Fibroblast of skin of scalp (primary cell): ENCODE measurements at places on chromosomes 1 and 21.

DNA sequence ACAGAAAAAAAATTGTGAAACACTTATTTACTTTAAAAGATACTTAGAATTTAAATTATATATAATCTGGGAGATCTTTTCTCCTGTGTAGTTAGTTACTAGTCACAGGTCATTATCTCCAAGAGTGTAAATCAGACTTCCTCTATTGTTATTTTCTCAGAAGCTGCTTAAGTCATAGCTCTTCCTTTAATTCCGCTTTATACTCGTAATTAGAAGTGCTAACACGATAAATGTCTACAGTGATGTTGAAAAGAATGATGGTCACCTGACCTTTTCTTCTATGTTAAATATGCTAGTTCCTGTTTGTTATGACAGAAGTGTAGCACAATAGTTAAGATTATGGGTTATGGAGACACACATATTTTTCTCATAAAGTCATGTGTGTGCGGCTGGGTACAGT lies 123.6 kb downstream of the TGFB2 start:
- no peak for DNase-seq

GRCh38 chr1:13781907-13782633 lies 82.1 kb downstream of the PRDM2 start:
- DNase-seq: peak; percentile 75

DNA sequence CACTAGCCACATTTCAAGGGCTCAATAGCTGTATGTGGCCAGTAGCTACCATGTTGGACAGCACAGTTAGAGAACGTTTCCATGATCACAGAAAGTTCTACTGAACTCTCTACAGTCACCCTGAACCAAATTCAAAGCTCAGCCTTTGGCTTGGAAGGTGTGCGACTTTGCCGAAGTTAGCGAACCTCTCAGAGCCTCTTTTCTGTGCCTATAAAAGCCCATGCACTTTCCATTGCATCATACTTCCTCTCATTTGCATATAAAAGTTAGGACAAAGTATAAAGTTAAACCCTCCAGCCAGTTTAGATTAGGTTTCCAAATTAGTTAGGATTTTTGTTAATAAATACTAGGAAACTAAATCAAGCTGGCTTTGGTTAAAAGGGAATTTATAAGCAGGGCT lies 4.7 kb upstream of the SLC1A7 start:
- DNase-seq: no peak

DNA sequence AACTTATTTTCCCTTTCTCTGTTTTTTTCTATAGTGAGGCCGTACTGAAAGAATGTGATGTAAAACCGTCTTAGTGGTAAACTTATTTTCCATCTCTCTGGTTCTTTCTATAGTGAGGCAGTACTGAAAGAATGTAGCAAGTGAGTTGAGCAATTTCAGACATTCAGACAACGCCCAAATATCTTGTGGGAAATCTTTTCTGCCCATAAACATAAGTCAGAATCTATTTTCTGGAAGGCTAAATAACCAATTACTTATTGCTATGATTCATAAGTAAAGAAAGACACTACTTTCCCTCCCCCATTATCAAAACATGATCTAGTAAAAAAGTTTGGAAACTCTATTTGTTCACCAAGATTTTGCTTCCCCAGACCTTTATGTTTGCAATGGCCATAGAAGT lies 18.8 kb upstream of the SCCPDH start:
- peak; percentile 97 for DNase-seq

- DNase-seq: no peak
These were observed 4.4 kb downstream of the KRTAP26-1 start for GRCh38 chr21:30315701-30316100.

- no peak for DNase-seq
These were observed 8.7 kb upstream of the PPP1R15B start for GRCh38 chr1:204420039-204421004.

GRCh38 chr1:62391369-62391971 lies 45.4 kb upstream of the USP1 start:
- no peak for DNase-seq

DNA sequence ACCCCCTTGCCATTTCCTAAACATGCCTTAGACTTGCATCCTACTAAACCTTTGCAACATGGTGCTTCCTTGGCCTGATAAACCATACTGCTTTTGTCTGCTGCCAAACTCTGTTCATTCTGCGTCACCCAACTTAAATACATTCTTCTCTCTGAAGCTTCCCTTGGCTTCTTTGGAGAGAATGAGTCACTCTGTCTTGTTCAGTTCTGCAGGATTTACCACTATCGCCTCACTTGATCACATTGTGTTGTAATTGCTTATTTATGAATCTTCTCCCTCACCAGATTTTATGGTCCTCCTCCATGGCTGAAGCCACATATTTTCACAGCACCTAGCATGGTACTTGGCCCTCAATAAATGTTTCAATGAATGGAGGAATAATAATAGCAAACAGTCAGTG lies 21.7 kb upstream of the TUT4 start:
- peak; percentile 72 for DNase-seq

GRCh38 chr1:36125129-36125991 lies at the start of gene COL8A2:
TSS of gene COL8A2 (minus strand) at chr1:36125222. CDS start at chr1:36100242, 24,980 bp downstream.
- DNase-seq: no peak

DNA sequence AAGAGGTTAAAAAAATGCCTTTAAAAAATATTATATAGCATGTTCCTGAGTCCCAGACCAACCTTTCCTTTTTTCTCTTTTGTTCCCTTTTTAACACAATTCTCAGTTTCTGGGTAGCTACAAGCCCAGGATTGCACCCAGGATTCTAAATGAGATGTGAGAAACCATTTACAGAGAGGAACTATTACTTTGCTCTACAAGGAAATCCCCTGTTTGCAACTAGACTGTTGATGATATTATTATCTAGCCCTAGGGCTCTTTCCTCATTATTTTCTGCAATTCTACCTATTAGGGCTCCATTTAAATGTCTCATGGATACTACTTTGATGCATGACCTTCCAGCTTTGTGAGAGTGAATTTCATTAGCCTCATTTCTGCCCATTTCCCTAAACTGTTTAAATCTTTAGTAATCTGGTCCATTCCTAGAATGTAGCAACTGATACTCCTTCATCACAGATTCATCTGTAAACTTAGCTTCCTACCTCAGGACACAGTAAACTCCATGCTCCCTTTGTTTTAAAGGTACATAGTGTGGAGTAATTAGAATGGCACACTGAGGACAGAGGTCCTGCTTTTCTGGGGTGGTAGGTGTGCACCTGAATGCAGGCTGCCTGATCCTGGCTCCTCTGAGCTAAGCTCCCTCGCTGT lies 7.1 kb upstream of the KIF14 start:
- DNase-seq: no peak

DNA sequence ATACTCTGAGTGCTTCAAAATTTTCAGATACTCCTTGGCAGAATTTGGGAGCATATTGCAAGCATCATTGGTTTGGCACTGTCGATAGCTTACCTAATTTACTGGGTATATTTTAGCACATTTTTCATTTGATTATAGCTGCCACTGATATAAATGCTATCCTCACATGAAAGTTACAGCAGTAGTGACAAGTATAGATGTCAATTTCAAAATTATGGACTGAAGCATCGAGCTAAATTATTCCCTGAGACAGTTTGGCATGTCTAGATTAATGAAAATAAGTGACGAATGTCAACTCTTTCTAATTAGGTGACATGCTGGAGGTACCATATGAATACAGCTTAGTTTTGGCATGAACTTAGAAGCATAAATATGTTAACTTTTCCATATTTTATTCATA lies 83.1 kb downstream of the LRRC7 start:
- DNase-seq: no peak

GRCh38 chr1:54410359-54410758 lies 4.2 kb upstream of the SSBP3 start:
- DNase-seq: no peak

DNA sequence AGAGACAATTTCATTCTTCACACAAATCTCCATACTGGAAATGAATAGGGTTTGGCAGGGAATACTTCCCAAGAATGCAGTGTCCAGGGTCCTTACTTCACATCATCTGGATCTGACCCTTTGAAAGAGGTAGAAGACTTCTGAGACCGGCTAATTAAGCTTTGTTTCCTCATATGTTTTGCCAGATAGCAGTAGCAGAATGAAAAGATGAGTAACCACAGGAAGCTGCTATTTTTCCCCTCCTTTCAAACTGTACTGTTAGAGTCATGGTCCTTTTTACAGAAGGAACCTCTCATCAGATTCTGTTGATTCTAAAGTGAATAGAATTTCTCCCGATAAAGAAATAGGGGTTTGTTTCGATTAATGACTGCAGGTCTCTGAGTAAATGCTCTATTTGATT lies 1.4 kb upstream of the OLFML3 start:
- DNase-seq: no peak

- DNase-seq: peak; percentile 83
These were observed 4.6 kb downstream of the LPGAT1 start for GRCh38 chr1:211825980-211826379.

GRCh38 chr1:119080586-119080985 lies 59.9 kb downstream of the WARS2 start:
- DNase-seq: peak; percentile 99

DNA sequence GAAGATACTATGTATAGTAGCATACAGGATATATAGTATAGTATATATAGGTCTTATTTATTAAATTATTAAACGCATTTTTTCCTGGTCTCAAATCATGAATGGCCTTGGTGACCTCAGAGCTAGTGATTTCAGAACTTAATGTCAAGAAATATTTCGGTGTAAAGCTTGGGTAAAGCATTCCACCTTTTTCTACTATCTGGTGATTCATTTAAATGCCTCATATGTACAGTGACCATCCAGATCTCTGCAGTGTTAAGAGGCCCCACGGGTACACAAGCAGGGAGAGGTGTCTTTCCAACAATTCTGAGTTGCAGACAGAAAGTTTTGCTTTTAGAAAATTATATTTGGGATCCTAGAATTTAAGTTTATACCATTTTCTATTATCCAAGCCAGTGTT lies 626.5 kb downstream of the PTPRC start:
- no peak for DNase-seq

- DNase-seq: no peak
These were observed 5.9 kb upstream of the VCAM1 start for GRCh38 chr1:100713626-100714025.

DNA sequence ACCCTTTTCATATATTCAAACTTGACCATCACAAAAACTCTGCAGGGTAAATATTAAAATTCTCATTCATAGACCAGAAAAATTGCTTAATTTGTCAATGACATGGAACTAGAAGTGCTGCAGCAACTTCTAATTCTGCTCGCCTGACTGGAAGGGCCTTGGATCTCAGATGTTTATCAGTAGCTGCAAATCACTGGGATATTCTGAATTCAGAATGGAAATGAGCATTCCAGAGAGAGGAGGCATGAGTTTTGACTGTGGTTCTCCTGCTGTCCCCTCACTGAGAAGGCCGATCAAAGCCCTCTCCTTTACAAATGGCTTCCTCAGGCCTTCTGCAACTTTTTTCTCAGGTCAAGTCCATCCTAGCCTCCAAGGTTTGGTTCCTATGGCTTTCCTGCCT lies 171.3 kb upstream of the FAM78B start:
- no peak for DNase-seq

- no peak for DNase-seq
These were observed 9.3 kb downstream of the TCP10L start for GRCh38 chr21:32576011-32576410.

- DNase-seq: peak; percentile 55
These were observed 207.1 kb downstream of the AKT3 start for GRCh38 chr1:243642936-243643335.

DNA sequence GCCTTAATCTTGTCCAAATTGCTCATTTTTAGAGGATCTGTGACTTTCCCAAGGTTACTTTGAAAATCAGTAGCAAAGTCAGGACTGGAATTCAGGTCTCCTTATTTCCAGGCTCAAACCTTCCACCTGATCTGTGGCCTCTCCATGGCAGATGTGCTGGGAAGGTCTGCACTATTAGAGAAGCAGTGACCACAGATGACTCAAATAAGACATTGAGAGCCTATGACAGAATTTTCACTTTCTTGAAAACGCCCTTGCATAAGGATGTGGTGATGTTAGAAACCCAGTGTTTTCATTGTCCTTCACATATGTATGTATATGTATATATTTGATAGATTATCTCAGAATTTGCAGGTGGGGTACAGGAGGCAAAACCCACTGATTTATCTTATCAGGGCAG lies 45.3 kb downstream of the TTC39A start:
- DNase-seq: no peak

DNA sequence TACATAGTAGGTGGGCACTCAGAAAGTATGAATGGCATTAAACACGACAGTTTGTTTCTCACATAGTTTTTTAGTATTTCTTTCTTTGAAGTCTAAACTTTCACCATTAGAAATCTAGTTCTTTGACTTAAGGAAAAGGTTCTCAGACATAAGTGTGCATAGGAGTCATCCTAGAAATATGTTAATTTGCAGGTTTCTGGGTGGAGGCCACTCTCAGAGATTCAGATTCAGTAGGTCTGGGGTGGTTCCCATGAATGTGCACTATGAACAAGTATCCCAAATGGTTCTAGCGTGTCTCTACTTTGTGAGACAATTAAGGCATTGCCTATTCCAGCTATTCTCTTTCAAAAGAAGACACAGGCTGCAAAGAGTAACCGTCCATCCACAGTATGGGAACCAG lies 119.3 kb downstream of the NGF start:
- no peak for DNase-seq

GRCh38 chr21:25649146-25649545 lies 10.1 kb downstream of the JAM2 start:
- DNase-seq: no peak

DNA sequence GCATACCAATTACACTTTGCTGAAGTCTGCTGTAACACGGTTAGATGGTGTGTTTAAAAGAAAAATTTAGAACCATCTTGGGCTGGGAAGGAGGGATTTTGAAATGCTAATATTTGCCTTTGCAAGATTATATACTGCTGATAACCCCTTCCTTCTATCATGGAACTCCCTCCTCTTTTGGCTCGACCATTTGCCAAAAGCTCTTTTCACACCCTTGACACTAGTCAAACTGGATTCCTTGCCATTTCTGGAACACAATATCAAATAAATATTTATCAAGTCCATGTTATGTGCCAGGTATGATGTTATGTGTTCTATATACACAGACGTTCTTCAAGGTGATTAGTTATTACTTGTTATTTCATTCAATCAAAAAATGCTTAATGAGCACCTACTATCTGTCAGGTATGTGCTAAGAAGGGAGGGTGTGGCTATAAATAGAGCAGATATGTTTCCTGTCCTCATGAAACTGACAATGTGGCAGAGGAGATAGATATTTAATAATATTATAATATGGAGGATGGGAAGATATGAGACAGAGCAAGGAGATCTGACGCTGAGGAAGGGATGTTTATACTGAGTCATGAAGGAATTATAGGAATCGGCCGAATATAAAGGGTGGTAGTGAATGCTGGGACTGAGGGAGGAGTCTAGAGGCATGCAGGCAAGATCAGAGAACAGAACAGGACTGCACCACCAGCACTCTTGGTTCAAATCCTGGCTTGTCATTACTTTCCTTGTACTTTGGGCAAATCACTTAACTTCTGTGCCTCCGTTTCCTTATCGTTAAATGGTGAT lies 16.1 kb upstream of the XPR1 start:
- DNase-seq: no peak
